ENCODE measurements at places on chromosomes 6 and 20.

DNA sequence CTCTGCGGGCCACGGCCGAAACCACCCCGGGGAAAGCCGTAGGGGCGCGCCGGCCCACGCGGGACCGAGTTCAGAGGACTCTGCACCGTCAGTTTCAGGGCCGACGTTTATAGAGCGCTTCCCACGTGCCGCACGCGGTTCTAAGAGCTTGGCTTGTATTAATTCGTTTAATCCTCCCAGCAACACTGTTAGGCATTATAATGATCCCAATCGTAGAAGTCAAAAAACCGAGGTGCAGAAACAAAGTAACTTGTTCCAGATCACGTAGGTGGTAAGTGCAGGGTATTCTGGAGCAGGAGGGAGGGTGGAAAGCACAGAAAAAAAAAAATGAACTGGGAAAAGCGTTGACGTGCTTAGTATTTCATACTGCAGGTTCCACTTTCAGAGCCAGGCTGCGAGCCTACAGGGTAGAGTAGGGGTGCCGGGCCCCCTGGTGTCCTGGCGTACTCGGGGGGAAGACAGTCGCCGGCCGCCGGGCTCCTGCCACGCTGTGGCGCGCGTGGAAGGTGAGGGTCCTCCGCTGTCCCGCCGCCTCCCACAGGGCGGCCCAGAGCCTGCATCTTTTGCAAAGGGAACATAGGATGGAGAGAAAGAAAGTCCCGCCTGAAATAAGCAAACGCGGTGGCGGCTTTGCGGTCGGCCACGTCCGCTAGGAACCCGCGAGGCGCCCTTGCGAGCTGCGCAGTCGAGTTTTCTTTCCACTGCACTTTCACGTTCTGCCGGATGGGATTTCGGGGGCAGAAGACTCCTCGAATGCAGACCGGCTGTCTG lies 10.2 kb upstream of the FOXF2 start:
- peak; percentile 20 for DNase-seq

DNA sequence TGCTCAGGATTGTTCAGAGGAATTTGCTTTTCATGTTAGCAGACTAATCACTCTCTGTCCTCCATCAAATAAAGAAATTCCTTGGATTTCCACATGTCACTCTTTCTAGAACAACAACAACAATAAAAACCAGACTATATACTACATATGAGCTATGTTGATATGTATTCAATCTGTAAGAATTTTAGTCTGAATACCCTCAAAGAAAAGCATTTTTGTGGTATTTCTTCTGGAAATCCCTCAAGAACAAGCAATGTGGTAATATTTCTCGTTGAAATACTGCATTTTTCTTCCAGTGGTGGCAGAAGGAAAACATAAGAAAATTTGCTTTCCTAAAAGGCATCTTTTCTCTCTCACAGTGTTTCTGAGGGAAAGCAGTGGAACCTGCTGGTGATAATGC lies 312.6 kb upstream of the RSPO3 start:
- DNase-seq, result peak; percentile 53

DNA sequence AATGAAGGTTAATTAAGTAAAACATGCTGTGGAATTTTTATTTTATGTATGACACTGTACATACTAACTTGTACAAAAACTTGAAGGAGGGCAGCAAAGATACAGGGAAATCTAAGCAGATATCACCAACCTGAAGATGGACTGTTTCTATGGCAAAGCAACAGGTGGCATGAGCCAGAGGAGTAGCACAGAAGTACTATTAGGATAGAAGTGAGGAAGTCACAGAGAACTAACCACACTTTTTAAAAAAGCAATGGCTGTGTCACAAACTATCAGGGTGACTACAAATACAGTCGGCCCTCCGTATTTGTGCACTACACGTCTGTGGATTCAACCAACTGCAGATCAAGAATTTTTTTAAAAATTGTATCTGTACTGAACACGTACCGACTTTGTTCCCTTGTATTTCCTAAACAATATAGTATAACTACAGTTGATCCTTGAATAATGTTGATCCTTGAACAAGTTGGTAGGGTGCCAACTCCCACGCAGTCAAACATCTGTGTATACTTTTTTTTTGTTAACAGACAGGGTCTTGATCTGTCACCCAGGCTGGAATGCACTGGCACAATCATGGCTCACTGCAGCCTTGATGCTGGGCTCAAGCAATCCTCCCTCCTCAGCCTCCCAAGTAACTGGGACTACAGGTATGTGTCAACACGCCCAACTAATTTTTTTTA lies 61.0 kb downstream of the NUDT3 start:
- no peak for DNase-seq

- DNase-seq, result no peak
Measured at GRCh38 chr20:37904008-37904642, 1.2 kb downstream of the VSTM2L start.

DNA sequence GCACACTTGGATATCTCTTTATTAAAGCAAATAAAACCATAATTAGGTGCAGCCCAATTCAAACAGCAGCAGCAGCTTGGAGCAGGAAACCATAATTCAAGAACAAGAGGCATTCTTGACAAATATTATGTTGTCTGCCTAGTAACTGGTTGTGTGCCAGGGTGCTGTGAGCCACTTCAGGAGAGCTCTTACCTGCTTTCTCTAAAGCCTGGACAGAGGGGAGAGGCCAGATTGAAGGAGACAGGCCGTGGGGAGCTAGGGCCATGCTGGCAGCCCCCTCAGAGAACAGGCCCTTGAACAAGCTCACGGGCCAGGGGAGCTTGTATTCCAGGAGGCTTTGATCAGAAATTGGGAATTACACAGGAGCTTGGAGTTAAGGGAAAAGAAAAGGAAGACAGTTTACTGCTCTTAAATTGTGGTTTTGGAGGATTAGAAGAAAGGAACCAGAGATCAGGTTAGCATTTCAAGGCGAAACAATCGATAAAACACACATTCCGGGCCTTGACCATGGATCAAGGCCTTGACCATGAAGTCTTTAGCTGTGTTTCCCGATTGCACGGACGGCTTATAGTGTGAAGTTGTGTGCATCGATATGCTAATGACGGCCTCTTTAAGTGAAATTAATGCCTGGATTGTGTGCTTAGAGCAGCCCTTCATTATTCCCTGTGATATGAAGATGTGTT lies 69.8 kb upstream of the NKX2-2 start:
- DNase-seq, result no peak

DNA sequence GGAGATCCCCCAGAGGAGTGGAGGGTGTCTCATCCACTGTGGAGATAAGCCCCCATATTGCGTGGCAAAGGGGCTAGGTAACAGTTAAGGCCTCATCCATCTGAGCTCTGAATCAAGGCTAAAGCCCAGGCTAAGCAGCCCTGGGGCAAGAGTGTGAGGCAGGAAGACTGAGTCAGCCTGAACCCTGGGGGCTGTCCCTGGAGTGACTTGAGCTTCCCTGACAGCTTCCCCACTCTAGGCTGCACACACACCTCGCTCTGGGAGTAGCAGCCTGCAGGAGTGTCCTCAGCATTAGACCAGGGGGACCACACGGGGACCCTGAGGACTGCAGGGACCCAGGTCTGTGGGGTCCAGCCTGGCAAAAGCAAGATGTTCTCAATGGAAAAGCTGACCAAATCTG lies 27.9 kb downstream of the UBD start:
- DNase-seq, result no peak

DNA sequence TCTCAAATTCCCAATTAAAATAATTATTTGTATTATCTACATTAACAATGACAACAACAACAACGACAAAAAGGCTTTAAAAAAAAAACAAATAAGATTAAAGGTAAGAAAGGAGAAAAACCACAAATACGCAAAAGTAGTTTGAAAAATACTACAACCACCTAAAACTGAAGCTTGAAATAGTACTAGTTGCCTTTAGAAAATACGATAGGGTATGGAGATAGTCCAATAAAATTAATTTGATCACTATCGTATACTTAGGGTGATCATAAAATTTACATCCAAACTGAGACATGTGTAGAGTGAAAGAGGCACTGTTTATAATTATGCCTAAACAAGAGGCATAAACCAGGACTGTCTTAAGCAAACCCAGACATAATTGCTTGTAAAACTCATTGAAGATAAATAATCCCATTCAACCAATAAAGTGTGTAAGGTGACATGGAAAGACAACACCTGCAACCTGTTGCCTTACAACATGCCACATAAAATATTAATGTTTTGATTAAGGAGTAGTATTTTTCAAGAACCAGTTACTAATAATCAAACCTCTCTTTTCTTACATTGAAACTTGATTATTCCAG lies 22.7 kb downstream of the REPS1 start:
- DNase-seq, result no peak

GRCh38 chr6:168370310-168370991 lies 50.9 kb upstream of the DACT2 start:
- DNase-seq, result peak; percentile 65

DNA sequence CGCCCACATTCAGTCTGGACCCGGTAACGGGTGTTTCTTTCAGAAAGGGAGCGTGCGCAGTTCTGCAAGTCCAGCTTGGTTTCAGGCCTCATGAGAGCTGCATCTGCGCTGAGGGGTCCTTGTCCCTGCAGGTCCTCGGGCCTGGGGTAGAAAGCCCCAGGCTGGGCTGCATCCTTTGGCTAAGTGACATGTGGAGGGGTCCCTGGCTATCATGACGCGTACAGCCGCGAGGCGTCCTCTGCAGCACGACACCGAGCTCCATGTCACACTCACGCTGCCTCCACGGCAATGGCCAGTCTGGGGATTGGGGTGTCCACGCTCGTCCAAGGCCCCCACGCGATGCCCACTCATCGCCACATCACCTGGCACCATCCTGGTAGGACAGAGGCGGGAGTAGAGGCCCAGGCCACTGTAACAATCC lies 1.7 kb upstream of the KIF25 start:
- no peak for DNase-seq

DNA sequence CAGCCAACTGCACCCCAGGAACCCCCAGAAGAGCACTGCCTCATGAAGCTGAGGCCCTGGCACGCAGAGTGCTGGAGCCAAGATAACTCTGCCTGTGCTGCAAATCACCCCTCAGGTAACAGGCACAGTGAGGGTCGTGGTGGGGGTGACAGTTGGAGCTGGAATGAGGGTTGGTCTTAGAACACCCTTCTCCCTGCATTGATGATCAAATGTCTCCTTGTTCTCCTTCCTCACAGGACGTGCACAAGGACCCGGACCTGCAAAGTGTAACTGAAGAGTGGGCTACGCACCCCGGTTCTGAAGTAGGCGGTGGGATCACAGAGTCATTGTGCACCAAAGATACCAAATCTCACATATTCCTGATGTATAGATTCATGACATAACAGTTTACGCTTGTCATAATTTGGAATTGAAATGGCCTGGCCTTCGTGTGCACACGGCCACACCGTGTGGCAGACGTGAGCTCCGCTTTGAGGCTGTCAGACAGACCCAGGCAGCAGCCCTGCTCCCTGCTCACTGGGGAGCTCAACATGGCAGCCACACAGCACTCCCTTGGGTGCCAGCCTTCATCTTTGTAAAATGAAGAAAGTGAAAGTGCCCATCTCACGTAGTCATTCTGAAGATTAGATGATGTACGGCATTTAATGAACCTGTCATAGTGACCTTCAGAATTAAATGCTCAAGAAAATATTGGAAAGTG lies 8.8 kb downstream of the THBS2 start:
- DNase-seq, result no peak

DNA sequence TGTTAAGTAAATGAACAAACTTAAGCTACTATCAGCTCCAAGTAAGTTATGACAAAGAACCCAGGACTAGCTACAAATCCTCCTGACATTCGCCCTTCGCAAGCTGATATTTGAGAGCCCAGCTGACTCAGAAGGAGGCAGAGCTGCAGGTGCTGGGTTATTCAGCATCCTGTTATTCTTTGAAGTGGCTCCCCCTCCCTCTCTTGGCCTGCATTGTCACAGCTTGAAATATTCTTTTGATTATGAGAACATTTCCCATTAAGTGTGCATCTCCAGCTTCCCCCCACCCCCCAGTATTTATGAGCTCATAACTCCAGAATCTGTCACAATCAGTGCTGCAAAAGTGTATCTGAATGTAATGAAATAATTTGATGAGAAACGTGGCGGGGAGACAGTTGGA lies 78.8 kb upstream of the RALY start:
- DNase-seq, result peak; percentile 62

DNA sequence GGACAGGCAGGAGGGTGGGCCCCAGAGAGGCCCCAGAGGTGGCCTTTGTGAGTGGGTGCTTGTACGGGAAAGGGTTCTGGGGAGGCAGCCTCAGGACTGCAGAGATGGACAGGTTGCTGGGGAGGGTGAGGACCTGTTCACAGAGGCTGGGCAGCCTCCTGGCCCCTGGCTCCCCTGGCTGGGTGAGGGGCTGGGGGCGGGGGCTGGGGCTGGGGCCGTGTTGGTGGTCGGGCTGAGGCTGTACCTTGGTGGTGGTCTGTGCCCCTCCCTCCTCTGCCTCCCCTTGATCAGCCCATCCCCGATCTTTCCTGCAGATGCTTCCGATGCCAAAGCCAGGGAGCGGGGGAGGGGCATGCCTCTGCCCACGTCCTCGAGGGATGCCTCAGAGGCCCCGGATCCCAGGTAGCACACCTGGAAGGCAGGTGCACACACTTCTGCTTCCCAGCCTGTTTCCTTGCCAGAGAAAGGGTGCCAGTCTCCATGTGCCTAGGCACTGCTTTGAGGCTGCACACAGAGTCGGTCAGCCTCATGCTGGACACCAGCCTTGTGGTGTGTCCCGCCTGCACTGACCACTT lies 4.8 kb downstream of the TCEA2 start:
- no peak for DNase-seq

- DNase-seq, result no peak
Measured at GRCh38 chr6:3882431-3882830, 33.3 kb downstream of the FAM50B start.

Data from astrocyte of the hippocampus (primary cell).